CD4-positive, alpha-beta T cell treated with Interleukin-21 for 1 hour (primary cell): ENCODE measurements at places on chromosomes 4 and X.

GRCh38 chrX:151004085-151004484 lies 20.9 kb downstream of the HMGB3 start:
- no peak for DNase-seq

DNA sequence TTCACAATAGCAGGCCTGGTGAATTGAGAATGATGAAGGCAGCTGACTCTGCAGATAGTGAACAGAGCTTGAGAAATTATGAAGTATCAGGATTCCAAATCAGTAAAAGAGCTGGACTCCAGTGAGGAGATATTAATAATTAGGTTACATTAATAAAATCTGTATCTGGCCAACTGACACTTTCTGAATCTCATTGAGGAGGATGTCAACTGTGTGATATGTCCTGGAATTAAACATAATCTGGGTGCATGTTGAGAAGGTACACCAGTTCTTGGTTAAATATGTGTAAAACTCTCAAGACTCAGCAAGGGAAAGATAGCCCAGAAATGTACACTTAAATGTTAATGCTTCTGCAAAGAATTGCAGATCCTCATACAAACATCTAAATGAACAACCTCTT lies 177.8 kb upstream of the SFRP2 start:
- DNase-seq = no peak

- DNase-seq = no peak
Measured at GRCh38 chrX:110341189-110342035, 17.2 kb upstream of the RTL9 start.

- peak; percentile 10 for DNase-seq
Measured at GRCh38 chr4:174604198-174604597, 81.9 kb upstream of the HPGD start.

GRCh38 chr4:165355900-165356300 lies 22.9 kb upstream of the CPE start:
- DNase-seq = no peak

GRCh38 chrX:116198810-116199209 lies 28.3 kb downstream of the AGTR2 start:
- no peak for DNase-seq

DNA sequence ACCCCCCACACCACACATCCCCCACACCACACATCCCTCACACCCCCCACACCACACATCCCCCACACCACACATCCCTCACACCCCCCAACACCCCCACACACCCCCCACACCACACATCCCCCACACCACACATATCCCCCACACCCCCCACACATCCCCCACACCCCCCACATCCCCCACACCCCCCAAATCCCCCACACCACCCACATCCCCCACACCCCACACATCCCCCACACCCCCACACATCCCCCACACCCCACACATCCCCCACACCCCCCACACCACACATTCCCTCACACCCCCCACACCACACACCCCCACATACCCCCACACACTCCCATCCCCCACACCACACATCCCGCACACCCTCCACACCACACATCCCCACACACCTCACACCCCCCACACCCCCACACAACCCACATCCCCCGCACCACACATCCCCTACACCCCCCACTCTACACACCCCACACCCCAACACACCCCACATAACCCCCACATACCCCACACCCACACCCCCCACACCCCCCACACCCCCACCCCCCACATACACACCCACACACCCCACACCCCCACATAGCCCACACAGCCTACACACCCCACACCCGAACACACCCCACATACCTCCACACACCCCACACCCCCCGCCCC lies 172.9 kb downstream of the DCLK2 start:
- DNase-seq = no peak

GRCh38 chrX:24034485-24034884 lies 7.5 kb upstream of the KLHL15 start:
- DNase-seq = no peak
